ENCODE measurements at places on chromosomes 5 and 9.

- DNase-seq = no peak
Observed at GRCh38 chr5:78779771-78780616, 131.4 kb upstream of the LHFPL2 start.

DNA sequence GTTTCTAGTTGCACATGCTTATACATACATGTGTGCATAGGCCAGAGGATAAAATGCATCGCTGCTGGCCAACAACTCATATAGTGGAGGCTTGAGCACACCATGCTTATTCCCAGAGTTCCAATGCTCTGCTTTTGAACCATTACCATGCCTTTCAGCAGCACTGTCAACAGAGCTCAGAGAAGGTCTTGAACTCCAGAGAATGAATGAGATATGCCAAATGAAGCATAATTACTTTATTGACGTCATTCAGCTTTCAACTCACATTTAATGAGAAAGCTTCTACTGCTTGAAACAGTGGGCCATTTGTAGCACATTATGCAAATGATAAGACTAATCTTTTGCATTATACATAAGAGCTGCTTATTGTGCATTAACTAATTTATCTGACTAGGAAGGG lies 765.3 kb upstream of the GRAMD2B start:
- DNase-seq = no peak

DNA sequence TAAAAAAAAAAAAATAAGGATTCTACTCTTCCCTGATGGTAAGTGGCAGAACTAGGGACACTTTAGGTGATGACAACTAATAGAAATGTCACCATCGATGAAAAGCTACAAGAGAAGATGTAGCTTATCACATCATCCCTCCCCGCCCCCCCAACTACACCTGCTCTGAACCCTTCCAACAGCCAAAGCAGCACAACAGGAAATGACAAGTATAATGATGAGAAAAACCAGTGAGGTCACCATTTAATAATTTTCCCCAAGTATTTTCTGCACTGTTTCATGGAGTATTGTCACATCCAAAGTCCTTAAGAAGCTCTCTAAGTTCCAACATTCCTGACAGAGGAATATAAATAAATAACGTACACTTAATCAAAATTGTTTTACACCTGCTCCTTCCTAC lies 221.4 kb downstream of the EFNA5 start:
- DNase-seq = no peak

DNA sequence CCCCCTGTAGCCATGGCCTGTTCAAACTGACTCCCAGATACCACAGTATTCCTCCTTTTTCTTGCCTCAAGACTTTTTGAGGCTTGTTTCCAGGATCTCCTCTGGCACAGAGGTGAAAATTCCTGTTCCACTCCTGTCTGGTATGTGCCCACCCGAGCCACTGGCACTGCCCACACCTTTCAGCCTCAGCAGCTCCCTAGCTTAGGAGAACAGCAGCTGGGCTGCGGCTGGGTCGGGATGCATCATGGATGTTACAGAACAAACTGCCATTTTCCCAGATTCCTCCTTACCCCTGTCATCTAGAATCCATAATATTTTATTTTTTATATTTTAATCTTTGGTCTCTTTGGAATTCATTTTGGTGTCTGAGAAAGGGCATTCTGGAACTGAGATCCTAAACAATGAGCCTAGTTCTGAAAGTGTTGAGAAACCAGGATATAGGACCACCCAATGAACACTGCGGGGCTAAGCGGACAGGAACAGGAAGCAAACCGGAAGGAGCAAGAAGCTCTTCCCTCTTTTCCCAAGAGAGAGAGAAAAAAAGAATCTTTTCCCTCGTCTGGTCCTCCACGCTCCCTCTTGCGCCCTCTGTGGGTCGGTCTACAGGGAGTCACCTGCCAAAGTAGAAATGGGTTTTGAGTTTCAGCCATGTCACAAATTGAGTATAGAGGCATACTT lies 12.5 kb downstream of the OR2S2 start:
- peak; percentile 95 for DNase-seq

DNA sequence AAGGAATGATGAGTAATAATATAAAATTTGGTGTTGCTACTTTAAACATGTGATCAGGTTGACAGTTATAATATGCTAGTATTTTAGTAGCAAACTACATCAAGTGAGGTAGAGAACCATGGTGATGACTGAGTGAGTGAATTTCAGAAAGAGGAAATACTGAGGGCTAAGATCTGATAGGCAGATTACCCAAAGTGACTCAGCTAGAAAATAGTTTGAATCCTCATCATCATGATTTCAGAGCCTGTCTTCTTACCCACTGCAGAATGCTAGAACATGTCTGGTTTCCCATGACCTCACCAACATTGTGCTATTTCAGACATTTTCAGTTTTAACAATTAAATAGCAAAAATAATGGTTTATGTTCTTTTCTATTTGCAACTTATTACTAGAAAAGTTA lies 602.1 kb downstream of the TAF11L14 start:
- peak; percentile 84 for DNase-seq

DNA sequence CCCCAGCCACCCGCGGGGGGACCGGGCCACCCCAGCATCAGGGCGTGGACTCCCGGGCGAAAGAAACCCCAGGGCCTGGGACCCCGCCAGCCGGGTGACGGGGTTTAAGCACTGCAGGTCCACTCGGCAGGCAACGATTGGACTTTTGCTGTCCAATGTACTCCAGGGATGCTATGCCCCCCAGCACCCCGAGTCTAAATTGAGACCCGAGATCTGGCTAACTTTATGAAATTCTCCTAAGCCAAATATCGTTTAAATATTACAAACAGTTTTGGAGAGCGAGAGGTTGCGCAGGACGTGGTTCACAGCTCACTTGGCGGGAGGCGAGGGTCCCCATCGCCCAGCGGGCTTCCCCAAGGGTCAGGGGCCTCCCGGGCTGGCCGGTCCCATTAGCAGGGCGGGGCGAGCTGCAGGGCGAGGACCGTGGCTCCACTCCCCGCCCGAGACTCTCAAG lies 384 bp upstream of the MRPS2 start:
- DNase-seq = peak; percentile 67

DNA sequence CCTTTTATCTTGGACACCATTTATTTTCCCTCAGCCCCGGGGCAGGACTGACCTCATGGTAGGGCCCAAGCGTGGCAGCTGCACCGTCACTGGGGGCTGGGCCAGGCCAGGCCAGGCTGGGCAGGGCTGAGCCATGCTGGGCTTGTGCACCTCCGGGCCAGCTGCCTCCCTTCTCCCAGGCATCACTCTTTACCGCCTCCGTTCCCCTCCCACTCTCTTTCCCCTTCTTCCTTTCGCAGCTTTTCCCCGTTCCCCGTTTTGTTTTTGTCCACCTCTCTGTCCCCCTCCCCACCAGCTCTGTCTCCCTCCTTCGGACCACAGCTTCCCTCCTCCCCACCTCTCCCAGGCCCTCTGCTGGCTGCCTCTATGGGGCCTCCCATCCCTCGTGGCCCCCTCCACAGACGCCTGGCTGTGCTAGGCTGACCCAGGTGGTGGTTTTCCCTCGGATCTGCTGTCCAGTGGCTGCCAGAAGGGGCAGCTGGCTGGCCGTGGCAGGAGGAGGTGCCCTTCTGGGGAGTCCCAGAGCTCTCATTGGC lies 17.9 kb downstream of the FGF18 start:
- DNase-seq = no peak

- peak; percentile 87 for DNase-seq
Observed at GRCh38 chr9:130866474-130866965, 30.1 kb downstream of the QRFP start.

DNA sequence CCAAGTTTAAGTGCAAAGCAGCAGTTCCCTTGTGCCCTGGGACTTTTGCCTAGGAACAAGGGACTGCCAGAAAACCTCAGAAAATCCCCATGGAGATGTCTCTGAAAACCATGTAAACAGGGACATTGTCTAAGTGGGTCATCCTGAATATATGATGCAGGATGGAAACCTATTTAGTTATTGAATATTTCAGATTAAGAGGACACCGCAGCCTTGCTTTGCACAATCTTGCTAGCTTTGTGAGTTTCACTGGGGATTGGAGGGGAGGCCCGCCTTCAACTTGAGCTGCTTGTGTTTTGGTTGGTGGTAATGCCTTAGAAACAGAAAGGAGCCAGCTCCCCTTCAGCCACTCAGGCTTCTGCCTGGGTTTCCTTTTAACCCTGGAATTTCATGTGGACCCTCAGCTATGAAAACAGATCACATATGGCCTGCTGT lies 112.8 kb downstream of the C9orf152 start:
- DNase-seq = no peak

DNA sequence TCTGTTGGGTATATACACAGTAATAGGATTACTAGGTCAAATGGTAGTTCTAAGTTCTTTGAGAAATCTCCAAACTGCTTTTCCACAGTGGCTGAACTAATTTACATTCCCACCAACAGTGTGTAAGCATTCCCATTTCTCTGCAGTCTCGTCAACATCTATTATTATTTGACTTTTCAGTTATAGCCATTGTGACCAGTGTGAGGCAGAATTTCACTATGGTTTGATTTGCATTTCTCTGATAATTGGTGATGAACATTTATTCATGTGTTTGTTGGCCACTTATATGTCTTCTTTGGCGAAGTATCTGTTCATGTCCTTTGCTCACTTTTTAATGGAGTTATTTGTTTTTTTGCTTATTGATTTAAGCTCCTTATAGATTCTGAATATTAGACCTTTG lies 596.2 kb upstream of the DAB2 start:
- DNase-seq = no peak

- peak; percentile 36 for DNase-seq
Observed at GRCh38 chr5:50445296-50445949, 4.3 kb upstream of the EMB start.

- no peak for DNase-seq
Observed at GRCh38 chr5:96278981-96279380, 154.1 kb downstream of the PCSK1 start.

DNA sequence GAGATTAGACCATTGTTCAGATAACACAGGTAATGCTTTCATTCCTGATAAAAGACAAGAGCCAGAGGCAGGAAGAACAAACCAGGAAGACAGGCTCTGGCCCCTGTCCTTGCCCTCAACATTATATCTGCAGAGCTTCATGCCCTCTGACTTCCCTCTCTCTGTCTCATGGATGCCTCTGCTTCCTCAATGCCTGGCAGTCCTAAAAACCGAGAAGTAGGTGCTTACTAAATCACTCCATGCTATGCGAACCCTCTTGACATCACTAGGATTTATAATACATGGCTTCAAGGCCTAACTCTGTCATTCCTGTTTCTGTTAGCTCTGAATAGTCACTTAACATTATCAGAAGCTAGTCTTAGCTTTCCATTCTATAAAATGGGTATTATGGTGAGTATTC lies 117.8 kb downstream of the TLR4 start:
- no peak for DNase-seq

- DNase-seq = no peak
Observed at GRCh38 chr5:157266286-157267007, 524 bp downstream of the CYFIP2 start.

GRCh38 chr9:110509792-110510191 lies 69.7 kb downstream of the SVEP1 start:
- DNase-seq = peak; percentile 35

DNA sequence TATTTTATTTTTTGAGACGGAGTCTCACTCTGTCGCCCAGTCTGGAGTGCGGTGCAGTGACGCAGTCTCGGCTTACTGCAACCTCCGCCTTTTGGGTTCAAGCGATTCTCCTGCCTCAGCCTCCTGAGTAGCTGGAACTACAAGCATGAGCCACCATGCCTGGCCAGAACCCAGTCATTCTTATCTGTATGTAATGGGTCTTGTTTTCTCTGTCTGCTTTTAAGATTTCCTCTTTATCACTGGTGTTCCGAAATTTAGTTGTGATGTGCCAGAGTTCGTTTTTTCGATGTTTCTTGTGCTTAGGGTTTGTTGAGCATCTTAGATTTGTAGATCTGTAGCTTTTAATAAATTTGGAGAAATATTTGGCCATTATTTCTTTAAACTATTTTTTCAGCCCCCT lies 19.2 kb downstream of the SLC25A25 start:
- no peak for DNase-seq

DNA sequence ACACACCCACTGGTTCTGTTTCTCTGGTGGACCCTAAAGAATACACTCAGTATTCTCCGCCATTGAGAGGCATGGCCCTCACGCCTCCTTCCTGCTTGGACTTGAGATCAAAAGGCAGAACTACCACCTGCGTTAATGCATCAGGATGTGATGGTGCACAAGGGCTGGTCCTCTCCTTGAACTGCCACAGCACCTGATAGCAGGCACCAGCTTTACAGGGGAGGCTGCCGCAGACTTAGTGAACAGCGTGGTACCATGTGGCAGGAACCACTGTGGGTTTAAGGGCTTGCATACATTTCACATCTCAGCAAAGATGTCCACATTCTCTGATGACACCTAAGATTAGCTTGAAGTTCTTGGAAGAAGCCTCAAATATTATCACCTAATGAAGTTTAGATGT lies 208.7 kb downstream of the GADD45G start:
- no peak for DNase-seq

- no peak for DNase-seq
Observed at GRCh38 chr5:122718611-122719010, 56.3 kb upstream of the SNX2 start.

DNA sequence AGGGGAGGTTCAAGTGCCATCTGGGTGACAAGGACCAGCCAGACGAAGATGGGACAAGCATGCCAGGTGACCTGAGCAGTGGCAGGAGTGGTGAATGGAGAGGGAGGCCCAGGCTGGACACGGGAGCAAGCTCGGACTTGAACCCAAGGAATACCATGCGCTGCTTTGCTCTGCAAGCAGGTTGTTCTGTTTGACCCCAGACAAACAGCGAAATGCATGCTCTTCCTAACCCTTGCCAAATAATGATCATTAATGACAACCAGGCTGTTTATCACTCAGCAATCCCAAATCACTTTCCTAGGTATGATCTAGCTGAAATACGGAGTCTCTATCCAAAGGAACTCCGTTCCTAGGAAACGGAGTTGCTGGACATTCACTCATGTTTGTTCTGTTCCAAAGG lies 77.4 kb downstream of the PTPDC1 start:
- DNase-seq = no peak

GRCh38 chr9:10843151-10843550 lies 230.3 kb upstream of the PTPRD start:
- no peak for DNase-seq

DNA sequence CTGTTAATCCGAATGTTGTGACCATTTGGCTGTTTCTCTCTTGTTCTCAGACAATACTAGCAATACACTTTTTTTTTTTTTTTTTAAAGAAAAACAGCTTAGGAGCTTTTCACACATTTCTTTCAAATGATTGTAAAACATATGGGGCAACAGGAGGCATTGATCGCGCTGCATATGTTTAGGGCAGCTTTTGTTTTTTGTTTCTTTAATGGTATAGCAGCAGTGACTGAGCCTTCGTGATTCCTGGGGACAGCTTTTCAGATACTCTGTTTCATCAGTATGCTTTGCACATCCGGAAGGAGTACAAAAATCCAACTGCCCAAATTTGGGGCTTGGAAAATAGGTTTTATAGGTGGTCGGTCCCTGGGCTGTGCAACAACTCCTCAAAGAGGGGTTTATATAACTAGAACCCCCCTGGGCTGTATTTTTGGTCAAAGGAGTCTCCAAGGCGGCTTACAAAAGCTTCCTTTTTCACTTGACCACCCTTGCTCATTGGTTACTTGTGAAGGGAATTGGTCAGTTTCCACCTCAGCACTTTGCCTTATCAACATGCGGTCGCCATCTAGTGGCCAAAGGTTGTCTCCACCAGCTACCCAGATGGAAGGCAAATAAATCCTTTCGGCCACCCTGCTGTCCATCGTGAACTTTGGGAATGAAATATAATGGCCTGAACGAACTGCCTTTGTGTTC lies 91.8 kb downstream of the PDE6A start:
- peak; percentile 82 for DNase-seq
